Hair follicular keratinocyte (primary cell): ENCODE measurements at places on chromosomes 1 and 21. TPM values are rescaled to one million over a fixed set of nuclear protein-coding genes. Genes with fewer than 3 reads are reported as not detected.

Gene ROR1
- 1.3 and 1.5 TPM in 2 replicates for total RNA-seq

Gene HENMT1
- total RNA-seq = 1.6 and 6.7 TPM in 2 replicates

Gene SMCP
- total RNA-seq = not detected in 2 replicates

Gene CAMSAP2
- total RNA-seq = 30.1 and 41.8 TPM in 2 replicates

Gene DCST2
- total RNA-seq = not detected in 2 replicates

Gene RNU1-3
- under 0.01 TPM in 2 replicates for total RNA-seq

Gene RGS4
- 0.04 TPM in 1 of 2 replicates, not detected in the other for total RNA-seq

Gene FCER1G
- 0.70 TPM in 1 of 2 replicates, not detected in the other for total RNA-seq

Gene IVL
- total RNA-seq = 5.2 and 10.2 TPM in 2 replicates

Gene KRTAP12-2
- not detected in 2 replicates for total RNA-seq

Gene NES
- 0.31 and 0.57 TPM in 2 replicates for total RNA-seq

Gene OR2L8
- not detected in 2 replicates for total RNA-seq

Gene LCE3C
- not detected in 2 replicates for total RNA-seq

Gene LCE2A
- not detected in 2 replicates for total RNA-seq

Gene GLMN
- 6.8 and 9.4 TPM in 2 replicates for total RNA-seq

Gene CD5L
- total RNA-seq = not detected in 2 replicates

Gene TIE1
- not detected in 2 replicates for total RNA-seq

Gene PKP1
- total RNA-seq = 68.9 and 94.7 TPM in 2 replicates

Gene GRHL3
- total RNA-seq = 3.0 and 10.9 TPM in 2 replicates

Gene S100A1
- total RNA-seq = not detected in 2 replicates

Gene LPAR3
- 40.6 and 61.5 TPM in 2 replicates for total RNA-seq

Gene SLC45A3
- 3.0 and 6.3 TPM in 2 replicates for total RNA-seq

Gene GJC2
- total RNA-seq = 0.38 and 0.86 TPM in 2 replicates

Gene AGO4
- total RNA-seq = 3.3 and 4.6 TPM in 2 replicates

Gene CRYAA
- total RNA-seq = not detected in 2 replicates

Gene LDLRAD2
- not detected in 2 replicates for total RNA-seq

Gene ELF3
- 0.62 TPM in 1 of 2 replicates, not detected in the other for total RNA-seq

Gene MAGI3
- total RNA-seq = 5.1 and 8.4 TPM in 2 replicates

Gene HSD3B2
- total RNA-seq = not detected in 2 replicates

Gene GJA9
- total RNA-seq = 0.08 TPM in 1 of 2 replicates, not detected in the other

Gene CACNA1S
- not detected in 2 replicates for total RNA-seq

Gene TNFRSF14
- total RNA-seq = 10.3 and 15.1 TPM in 2 replicates

Gene SUSD4
- 0.47 and 2.9 TPM in 2 replicates for total RNA-seq

Gene SERPINC1
- total RNA-seq = not detected in 2 replicates

Gene TMEM39B
- 5.2 and 6.1 TPM in 2 replicates for total RNA-seq

Gene FDPS
- total RNA-seq = 696 and 705 TPM in 2 replicates

Gene AKR7A2
- 118 and 120 TPM in 2 replicates for total RNA-seq

Gene HUNK
- total RNA-seq = 0.04 TPM in 1 of 2 replicates, not detected in the other

Gene DNAH14
- 20.0 and 21.3 TPM in 2 replicates for total RNA-seq
